ENCODE measurements at places on chromosomes 3 and 15. TPM values are rescaled to one million over a fixed set of nuclear protein-coding genes. Genes with fewer than 3 reads are reported as not detected.
A peak's percentile ranks its signal among the peaks of the same experiment; 100 is the strongest.

- DNase-seq, result peak; percentile 88
These were observed at the start of gene APH1B for GRCh38 chr15:63277038-63277892. Gene APH1B (plus strand): TSS chr15:63277605. CDS start chr15:63277624, 19 bp downstream.

DNA sequence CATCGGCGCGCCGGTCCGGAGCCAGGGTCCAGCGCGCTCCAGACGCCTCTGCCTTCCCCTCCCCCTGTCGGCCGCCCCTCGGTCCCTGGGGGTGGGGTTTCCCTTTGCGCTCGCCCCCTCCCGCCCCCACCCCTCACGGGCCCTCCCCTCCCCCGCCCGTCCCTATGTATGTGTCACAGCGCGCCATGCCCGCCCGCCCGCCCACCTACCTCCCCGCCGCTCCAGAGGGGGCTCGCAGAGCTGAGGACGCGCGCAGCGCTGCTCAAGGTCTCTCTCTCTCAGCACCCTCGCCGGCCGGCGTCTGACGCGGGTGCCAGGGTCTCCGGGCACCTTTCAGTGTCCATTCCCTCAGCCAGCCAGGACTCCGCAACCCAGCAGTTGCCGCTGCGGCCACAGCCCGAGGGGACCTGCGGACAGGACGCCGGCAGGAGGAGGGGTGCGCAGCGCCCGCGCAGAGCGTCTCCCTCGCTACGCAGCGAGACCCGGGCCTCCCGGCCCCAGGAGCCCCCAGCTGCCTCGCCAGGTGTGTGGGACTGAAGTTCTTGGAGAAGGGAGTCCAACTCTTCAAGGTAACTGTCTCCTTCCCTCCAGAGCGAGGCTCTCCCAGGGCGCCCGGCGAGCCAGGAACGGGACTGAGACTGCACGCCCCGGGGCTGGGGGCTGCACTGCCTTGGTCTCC is at the start of gene ACAN:
TSS of gene ACAN (plus strand) at position 196 of the 679 bp plus-strand sequence. CDS start 32,771 bp downstream, outside the sequence.
- DNase-seq, result peak; percentile 59

ENTPD3 gene
- 0.44 TPM for total RNA-seq

DNA sequence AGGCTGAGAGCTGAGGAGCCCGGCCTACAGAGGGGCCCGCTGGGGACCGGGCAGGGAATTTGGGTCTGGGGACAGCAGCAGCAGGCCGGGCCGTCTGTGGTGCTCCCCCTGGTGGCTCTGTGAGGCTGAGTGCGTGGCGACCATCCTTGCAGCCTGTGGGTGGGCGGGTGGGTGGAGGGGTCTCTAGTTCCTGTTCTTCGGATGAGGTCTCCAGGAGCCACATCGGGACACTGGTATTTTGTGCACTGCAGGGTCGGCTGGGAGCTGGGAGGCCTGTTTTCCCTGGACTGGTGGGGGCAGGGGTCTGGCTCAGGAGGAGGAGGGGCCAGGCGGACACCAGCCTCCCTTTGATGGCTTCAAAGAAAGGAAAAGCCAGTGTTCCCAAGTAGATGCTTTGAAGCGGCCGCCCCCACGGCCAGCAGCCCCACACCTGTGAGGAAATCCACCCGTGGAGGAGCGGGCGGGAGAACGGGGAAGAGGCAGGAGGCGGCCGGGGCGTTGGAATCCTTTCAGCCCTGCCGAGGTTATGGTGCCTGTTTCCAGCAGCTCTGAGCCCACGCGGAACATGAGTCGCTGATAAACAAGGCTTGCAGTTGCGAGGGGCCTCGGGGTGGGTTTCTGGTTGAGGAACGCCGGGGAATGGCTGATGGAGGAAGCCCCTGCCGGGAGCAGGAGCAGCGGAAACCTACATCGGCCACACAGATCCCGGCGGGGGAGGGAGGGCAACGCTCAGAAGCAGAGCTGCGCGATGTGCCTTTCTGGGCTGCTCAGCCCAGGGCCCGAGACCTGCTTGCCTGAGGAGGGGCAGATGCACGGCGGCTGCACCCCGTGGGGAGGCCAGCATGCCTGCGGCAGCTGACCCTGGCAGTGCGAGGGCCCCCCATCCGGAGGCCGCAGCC is 154.3 kb downstream of the NSMCE3 start:
- DNase-seq, result peak; percentile 38

DNA sequence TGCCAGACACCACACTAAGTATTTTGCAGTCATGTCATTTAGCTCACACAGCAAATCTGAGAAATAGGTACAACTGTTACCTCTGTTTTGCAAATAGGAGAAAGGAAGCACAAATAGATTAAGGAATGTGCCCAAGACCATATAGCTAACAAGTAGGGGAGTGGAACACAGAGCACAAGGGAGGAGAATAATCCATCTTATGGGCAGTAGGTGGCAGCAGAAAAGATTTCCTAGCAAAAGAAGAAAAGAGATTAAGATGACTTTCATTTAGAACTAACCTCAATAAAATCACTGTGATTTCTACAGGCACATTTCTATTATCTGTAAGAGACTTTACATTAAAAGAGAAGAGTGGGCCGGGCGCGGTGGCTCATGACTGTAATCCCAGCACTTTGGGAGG is 49.1 kb downstream of the NR1I2 start:
- DNase-seq, result no peak

- DNase-seq, result no peak
These were observed 11.9 kb downstream of the NOX5 start for GRCh38 chr15:69026355-69026754.

TMEM40 gene
- total RNA-seq, result 6.4 TPM

GRK7 gene
- total RNA-seq, result 0.04 TPM

GRCh38 chr15:30001602-30002001 is 81.2 kb upstream of the GOLGA8J start:
- peak; percentile 8 for DNase-seq

DNA sequence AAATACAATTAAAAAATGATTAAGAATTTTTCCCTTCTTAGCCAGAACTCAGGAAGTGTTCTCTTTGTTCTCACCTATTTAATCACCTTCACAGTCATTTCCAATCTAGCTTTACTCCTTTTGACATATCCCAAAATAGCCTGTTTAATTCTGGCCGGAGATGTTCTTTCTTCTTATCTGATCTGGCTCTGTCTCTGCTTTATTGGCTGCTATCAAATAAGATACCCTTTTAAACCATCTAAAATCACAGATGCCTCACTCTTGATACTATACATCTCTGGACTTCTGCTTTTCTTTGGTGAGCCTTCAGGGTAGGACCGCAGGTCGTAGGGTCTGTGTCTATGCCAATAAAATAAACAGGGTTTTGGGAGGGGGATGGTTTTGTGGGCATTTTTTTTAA is 319.2 kb upstream of the SEMA6D start:
- DNase-seq, result no peak

- DNase-seq, result peak; percentile 45
These were observed 136.0 kb upstream of the CFAP20DC start for GRCh38 chr3:59185591-59186369.

DNA sequence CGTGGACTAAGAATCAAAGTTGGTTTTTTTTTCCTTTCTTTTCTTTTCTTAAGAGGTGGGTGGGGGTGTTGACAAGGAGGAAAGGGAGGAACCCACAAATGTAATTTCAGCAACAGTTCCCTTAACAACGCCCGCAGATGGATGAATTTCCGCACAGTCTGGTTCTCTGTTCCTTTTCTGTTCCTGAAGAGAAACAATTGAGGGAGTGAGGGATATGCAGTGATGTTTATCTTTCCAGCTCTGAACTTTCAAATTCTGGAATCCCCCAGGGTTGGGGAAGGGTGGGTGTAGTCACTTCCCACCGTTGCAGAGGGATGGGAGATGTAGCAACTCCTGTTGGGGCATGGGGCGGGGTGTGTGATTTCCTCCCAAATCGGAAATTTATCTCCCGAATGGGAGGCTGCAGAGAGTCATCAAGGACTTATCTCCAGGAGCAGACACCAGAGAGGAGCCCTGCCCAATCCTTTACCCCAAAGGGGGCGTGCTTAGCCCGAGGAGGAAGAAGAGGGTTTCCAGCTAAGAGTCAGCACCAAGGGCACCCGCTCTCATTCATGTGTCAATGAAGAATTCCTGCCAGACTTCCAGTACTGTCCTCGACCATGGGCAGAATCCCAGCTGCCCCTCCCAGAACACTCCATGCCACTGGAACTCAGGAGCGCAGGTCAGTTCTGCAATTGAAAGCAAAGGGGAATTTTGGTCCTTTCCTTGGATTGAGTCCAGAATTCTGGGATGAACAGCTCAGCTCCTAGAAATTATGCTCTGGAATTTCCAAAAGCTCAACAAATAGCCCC is 35.0 kb upstream of the CFAP161 start:
- peak; percentile 63 for DNase-seq

DNA sequence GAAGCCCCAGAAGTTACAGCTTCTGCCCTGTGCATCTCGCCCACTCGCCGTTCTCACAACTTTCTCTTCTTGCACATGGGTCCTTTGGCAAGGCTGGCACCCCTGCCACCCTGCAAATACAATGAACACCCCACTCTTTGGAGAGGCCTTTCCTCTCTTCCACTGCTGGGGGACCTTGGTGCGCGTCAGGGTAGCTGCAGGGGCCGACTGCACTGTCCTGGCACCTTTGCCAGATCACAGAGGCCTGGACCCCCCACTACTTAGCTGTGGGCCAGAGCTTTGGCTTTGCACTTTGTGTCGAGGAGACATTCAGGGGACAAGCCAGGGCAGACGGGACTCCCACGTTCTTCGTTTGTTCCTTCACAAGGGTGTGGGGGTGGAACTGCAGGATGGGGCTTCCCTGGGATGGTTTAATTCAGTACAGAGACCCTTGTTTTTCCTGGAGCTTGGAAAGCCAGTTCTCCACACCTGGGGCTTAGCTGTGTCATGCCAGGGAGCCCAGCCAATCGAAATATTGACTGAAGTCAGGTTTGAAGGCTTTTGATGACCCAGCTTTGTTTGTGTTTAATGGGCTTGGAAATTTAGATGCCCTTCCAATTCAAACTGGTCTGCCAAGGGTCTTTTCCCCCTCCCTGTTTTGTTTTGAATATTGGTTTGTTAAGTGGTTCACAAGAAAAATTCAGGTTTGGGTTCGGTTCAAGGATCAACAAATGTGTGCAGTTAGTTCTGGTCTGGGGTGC is 256.1 kb upstream of the TLE3 start:
- DNase-seq, result no peak

- DNase-seq, result peak; percentile 65
These were observed 600.0 kb downstream of the ROBO1 start for GRCh38 chr3:79167651-79168416.

DNA sequence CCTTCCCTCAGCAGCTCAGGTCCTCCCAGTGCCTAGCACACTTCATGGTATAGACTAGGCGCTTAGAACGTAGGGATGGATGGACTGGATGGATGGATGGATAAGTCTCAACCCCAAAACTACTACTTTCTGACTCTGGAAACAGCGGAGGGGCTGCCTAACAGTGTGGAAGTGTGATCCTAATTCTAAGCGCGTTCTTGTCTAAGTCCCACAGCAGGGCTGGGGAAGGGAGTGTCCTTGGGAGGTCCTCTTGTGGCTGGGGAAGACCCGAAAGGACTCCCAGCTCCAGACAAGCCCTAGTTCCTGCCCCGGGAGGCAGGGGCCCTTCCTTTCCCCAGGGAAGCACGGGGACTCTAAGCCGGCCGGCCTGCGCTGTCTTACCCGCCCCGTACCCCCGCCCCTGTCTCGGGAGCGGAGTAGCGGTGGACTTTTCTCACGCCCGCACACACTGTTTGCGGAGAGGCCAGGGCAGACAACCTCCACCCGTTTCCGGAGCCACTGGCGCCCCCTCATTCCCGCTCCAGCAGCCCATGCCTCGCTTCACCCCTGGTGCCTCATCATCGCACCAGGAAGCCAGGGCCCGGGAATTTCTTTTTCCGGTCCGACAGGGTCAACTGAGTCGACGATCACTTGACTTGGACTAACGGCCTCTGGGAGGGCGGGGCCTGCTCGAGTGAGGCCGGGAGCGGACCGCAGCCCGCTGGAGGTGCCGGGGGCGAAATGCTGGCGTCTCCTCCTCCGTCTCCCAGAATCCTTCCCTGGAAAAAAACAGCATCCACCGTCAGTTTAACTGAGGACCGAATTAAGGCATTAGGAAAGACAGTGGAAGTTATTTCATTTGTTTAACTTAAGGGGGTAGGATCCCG is 133.3 kb downstream of the TBC1D2B start:
- DNase-seq, result peak; percentile 90

TM4SF18 gene
- total RNA-seq, result 15.6 TPM

- DNase-seq, result peak; percentile 96
These were observed at the start of gene CLEC3B for GRCh38 chr3:45026038-45026437. Gene CLEC3B (plus strand): TSS chr3:45026303. CDS start chr3:45026363, 60 bp downstream.

DUOXA2 gene
- total RNA-seq, result not detected

GRCh38 chr3:10707400-10708215 is 108.4 kb upstream of the SLC6A11 start:
- no peak for DNase-seq

MINAR1 gene
- total RNA-seq, result 2.8 TPM

- no peak for DNase-seq
These were observed 14.2 kb downstream of the TMEM43 start for GRCh38 chr3:14138878-14139655.

DNA sequence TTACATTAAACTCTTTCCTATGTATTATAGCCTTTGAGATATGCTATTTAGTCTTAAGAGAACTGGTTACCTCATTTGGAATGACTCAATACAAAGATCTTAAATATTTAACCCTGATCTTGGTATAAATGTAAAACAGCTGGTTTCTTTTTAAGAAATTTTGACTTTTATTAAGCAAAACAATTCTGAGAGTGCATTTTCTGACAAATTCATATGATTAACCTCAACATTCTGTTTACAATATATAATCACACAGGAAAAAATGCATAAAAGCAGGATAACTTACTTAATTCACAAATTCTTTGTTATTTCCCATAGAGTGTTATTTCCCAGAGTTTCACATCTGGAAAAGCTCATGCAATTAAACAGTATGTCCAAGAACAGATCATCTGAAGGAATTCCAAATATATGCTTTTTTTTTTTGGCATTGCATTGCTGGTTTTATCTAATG is 400.4 kb upstream of the THBS1 start:
- DNase-seq, result peak; percentile 94

DNA sequence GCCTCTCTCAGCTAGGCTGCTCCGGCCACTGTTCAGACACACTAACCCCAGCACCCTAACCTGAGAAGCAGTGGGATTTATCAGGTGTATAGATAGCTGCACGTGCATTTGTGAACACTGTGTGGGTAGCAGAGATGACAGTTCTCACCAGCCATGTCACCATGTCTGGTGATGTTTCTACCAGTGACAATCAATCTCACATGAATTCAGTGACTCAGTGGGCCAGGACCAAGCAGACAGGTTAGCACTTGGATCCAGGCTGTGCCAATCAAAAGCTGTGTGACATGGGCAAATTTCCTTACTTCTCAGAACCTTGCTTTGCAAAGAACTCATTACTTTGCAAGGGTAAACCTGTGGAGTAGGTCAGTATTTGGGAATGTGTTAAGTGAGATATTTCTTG is 65.3 kb upstream of the GATM start:
- DNase-seq, result no peak

DNA sequence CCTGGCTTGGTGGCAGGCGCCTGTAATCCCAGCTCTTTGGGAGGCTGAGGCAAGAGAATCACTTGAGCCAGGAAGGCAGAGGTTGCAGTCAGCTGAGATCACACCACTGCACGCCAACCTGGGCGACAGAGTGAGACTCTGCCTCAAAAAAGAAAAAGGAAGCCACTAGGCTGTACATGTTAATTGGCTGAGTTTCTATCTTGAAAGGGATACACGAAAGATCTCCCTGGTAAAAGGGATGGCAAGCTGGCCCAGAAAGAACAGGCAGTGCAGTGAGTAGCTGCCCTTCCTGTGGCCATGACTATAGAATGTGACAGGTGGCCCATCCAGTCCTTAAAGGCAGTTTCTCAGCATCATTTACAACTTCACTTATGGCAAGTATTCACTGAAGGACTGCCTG is 12.3 kb downstream of the LRIG1 start:
- DNase-seq, result no peak

NR1I2 gene
- 0.27 TPM for total RNA-seq

GOLGA8J gene
- total RNA-seq, result 0.09 TPM

SNX22 gene
- total RNA-seq, result 0.49 TPM

SKOR1 gene
- 0.31 TPM for total RNA-seq

Data from muscle of leg (tissue), 16 donors.